SIG-M5 (cell line): ENCODE measurements at places on chromosomes 1 and 21.
A peak's percentile ranks its signal among the peaks of the same experiment; 100 is the strongest.

DNA sequence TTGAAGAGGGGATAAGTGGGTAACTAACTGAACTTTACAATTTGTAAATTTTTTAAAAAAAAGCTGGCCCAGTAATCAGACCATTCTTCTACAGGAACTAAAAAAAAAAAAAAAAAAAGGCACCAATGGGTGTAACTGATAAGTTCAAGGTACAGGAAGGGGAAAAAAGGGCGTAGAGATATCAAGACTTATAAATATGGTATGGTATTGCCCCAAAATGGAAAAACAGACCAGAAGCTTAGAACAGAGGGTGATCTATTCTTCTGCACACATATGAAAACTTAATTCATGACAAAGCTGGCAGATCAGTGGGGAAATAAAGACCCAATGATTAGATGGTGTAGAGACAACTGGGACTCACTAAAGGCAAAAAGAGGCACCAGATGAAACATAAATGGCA lies 58.9 kb downstream of the LHX4 start:
- no peak for DNase-seq

GRCh38 chr1:52002038-52002917 lies 11.8 kb upstream of the RAB3B start:
- DNase-seq = peak; percentile 34

DNA sequence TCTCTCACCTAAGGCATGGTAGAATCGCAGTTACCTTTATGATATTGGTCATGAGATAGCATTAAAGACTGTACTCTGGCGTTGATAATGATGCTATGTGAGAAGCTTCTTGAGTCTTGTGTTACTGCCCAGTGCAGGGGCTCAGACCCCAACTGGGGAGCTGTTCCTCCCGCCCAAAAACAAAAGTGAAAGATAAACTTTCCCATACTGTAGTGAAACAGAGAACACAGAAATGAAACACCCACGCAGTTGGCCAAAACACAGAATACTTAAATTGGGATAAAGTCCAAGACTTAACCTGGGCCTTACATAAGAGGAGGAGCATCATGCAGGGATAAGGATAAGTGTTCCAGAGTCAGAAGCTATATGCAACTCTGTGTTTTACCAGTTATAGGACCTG lies 130.6 kb downstream of the HHIPL2 start:
- DNase-seq = no peak

- DNase-seq = no peak
Observed at GRCh38 chr1:156226782-156227181, 14.0 kb downstream of the PMF1 start.

GRCh38 chr1:219573960-219574359 lies 38.9 kb downstream of the ZC3H11B start:
- DNase-seq = no peak

- DNase-seq = no peak
Observed at GRCh38 chr1:194374649-194375048, 1188.2 kb upstream of the B3GALT2 start.

- no peak for DNase-seq
Observed at GRCh38 chr1:88530246-88530645, 153.8 kb upstream of the PKN2 start.

DNA sequence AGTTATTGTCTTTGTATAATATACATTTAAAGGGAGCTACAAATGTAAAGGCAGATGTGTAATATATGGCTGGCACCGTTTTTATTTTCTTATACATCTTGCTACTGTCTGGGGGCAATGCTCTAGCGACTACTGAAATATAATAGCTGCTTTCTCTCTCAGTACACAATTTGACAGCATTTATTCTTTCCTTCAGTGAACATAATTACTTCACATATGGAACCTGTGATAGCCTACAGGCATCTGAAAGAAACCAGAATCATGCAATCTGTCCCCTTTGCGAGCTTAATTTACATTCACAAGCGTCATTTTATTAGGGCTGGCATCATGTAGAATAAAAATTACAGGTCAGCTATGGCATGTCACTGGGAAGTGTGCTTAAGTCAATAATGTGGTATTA lies 557.5 kb upstream of the PTBP2 start:
- DNase-seq = no peak

DNA sequence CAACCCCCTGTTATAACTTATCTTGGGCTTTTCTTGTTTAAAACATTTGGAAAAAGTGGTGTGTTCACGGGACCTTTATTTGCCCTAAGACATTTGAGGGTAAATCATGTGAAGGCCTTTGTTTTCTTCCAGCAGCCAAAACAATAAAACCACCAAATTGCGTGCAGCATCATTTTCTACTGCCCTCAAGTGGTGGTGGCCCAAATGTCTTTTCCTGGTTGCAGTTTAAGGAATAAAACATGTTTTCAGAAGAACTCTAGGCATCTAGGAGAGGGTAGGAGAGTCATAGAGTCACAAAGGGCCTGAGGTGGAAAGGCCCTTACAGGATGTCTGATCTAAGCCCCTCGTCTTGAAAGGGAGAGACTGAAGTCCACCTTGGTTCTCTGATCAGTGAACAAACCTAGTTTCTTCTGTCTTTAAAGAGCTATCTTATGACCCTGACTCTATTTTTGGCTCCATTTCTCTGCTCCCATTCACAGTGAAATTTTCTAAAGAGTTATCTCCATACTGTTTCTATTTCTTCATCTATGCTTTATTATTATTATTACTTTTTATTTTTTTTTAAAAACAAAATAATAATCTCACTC lies 16.0 kb upstream of the EPS15 start:
- no peak for DNase-seq

DNA sequence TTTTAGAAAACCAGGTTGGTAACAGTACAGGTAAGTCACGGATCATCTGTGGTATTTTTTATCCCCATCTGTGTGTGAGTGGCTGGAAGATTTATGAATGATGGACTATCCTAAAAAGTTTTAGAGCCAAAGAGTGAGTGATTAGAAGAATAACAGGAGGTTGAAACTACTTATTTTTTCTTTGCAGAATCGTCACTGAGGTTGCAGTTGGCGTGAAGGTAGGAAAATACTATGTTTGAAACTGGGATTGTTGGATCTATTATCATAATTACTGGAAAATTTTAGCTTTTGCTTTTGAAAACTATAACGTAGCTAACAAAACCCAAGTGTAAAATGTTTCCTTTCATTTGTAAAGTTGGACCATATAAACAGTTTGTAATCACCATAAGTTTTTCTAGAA lies 1.8 kb downstream of the PTBP2 start:
- no peak for DNase-seq

DNA sequence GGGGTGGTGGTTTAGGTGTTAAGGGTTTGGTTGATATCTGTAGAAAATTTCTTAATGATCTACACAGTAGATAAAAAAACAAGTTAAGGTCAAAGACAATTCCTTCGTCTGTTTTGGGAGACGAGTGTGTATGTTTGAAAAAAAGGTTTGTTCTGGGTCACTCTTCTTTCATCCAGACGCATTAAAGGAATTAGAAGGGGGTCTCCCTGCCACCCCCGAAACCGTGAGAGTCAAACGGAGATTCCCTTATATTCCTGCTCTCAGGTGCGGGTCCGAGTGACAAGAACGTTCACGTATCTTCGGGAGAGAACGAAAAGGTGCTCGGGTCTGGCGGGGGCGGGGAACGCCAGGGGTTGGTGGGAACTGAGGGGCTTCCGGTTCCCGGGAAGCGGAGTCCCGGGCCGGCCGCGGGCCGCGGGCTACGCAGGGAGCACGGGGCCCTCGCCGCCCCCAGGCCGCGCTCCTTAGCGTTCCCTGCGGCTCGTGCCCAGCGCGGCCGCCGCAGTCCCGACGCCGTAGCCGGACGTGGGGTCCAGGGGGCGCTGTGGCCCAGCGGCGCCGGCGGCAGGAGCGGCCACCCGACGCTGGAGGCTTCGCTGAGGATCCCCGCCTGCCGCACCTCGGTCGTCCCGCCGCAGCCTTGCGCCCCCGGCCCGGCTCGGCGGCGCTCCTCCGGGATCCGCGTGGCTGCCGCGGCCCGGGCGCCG lies at the start of gene ZFYVE9:
TSS of gene ZFYVE9 (plus strand) at position 577 of the 707 bp plus-strand sequence. CDS start 91,118 bp downstream, outside the sequence.
- DNase-seq = no peak

GRCh38 chr1:28845786-28846543 lies 34.0 kb downstream of the OPRD1 start:
- no peak for DNase-seq

GRCh38 chr1:15525050-15526020 lies 1.3 kb upstream of the DNAJC16 start:
- DNase-seq = no peak

- DNase-seq = no peak
Observed at GRCh38 chr1:85484264-85484663, 19.3 kb upstream of the DDAH1 start.

DNA sequence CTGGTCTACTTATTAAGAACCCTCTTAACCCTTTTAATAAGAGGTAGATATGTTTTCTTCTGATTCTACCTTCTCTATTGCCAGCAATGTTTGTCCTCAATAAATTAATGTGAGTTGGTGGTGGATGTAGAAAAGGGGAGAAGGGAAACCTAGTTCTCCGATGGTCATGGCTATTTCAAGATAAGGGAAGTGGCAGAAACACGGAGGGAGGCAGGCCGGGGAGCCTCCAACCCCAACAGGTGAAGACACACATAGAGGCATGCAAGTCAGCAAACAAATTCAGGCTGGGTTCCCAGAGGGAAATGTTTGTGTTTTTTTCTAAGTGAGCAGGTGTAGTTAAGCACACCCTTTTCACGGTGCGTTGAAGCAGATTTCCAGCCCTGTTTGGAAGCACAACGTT lies 31.0 kb upstream of the CLDN14 start:
- DNase-seq = no peak

DNA sequence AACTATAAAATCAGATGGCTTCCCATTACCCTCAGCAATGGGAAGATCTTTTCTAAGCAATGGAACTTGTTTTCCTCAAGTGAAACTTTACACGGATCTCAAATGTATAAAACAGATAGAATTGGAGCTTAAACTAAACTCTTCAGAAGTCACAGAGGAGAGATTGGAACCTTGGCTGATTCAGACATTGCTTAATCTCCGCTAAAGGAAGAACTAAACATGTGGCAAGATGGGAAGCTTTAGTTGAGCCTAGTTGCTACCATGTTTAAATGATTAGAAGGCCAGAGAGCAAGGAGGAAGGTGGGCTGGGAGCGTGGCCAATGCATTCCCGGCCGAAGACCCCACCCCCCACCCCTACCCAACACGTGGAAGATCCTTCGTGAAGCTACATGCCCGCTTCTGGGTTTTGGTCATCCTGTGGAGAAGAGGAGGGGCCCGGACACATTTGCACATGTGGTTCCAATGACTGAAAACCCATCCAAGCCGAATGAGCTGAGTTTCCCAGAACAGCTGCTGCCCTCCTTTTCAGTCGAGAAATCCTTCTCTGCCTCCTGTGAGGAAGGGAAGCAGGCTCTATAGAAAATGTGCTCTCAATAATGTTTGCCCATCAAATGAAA lies 164.3 kb downstream of the MIS18A start:
- no peak for DNase-seq

DNA sequence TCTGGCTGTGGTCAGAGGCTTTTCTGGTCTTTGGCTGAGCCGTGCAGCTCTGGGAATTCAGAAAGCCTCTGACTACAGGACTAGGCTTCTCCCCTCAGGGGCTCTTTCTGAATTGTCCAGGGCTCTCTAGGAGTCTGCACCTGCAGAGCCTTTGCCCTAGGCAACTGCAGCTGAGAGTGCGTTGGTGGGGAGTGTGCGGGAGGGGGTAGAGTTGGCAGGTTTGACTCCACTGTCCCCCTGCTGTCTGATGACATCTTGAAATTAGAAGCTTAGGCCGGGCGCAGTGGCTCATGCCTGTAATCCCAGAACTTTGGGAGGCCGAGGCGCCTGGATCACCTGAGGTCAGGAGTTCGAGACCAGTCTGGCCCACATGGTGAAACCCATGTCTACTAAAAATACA lies 32.9 kb downstream of the KIAA1614 start:
- DNase-seq = no peak

GRCh38 chr1:20723537-20724363 lies 5.9 kb upstream of the KIF17 start:
- DNase-seq = no peak

- DNase-seq = no peak
Observed at GRCh38 chr1:203151362-203152157, 24.0 kb downstream of the ADORA1 start.

- DNase-seq = no peak
Observed at GRCh38 chr1:213176341-213176740, 125.3 kb downstream of the RPS6KC1 start.

- DNase-seq = no peak
Observed at GRCh38 chr1:243921111-243921510, 71.1 kb upstream of the AKT3 start.

- no peak for DNase-seq
Observed at GRCh38 chr21:36747815-36748383, 49.0 kb downstream of the SIM2 start.

DNA sequence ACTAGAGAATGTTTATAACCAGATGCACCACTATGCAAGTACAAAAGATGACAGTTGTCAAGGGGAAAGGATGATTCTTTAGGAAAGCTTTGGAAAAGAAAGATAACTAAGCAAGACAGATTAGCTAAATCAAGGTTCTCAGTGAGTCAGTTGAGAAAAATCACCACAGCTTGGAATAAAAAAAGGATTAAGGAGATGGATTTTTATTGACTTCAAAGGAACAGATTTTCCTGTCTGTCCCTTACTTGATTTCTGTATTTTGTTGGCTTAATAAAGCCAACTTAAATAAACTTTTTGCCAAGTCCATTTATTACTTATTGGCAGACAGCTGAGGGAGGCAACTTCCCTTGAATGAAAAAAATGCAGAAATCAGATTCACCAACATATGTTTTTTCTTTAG lies 93.9 kb downstream of the NR5A2 start:
- DNase-seq = no peak

DNA sequence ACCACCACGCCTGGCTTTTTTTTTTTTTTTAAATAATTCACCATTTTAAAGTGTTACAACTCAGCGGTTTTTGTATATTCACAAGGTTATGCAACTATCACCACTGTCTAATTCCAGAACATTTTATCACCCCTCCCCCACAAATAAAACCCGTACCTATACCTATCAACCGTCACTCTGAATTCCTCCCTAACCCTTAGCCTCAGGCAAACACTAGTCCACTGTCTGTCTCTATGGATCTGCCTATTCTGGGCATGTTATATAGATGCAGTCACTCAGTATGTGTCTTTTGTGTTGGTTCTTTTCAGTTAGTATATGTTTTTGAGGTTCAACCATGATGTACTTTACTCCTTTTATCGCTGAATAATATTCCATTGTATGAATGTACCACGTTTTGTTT lies 19.3 kb upstream of the GRHL3 start:
- no peak for DNase-seq
